Omental fat pad (tissue), 4 donors: ENCODE measurements at places on chromosomes 1 and 21. TPM values are rescaled to one million over a fixed set of nuclear protein-coding genes. Genes with fewer than 3 reads are reported as not detected.

- DNase-seq: no peak
These were observed 43.5 kb downstream of the FBXO2 start for GRCh38 chr1:11610629-11611180.

GRCh38 chr1:244605835-244606370 lies 47.0 kb upstream of the DESI2 start:
- no peak for DNase-seq

DNA sequence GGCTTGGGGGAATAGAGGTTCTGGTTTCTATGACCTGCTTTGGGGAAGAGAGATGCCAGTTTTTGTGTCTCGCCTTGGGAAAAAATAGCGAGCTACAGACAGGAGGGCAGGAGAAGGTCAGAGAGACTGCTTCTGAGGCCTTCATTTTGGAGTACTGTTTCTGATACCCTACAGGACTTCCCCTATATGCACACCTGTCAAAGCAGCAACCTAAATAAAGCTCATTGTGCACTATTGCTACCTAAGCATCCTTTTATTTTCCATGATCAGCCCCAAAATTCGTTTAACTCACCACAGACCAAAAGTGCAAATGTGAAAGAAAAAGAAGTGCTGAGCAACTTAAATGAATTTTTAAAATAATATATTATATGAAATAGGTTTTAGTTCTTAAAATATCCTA lies 145.6 kb upstream of the CHRM3 start:
- DNase-seq: no peak

DNA sequence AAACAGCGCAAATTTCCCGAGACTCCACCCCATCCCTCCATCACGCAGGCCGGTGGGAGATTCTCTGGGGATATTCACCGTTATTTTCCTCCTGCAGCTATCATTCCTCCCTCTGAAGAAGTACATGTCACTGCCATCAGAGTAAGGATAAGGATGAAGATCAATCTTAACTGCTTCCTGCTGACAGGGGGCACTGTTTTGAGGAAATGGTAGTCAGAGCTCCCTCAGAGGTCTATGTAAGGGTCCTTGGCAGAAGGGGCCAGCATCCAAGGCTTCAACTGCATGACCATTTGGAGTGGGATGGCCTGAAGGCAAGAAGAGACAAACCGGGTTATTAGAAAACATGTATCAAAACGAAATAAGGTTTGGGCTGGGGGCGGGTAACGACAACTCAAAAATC lies 111.5 kb downstream of the KCNK1 start:
- DNase-seq: no peak

GRCh38 chr1:57094749-57095148 lies 128.9 kb upstream of the C8B start:
- no peak for DNase-seq

DNA sequence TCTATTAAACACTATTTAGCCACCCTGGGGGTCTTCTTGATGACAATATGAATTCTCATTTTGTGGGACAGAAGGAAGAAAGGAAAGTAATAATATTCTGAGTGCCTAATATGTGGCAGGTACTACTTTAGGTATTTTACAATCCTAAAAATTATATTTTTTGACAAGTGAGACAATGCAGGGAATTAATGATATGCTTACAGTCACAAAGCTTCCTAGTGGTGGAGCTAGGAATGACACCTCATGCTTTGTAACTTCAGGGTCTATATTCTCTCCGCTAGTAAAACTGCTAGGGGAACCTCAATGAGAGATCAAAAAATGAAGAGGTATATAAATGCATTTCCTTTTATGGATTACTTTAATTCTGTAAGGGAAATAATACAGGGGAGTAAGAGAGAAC lies 44.3 kb downstream of the TPR start:
- no peak for DNase-seq

DNA sequence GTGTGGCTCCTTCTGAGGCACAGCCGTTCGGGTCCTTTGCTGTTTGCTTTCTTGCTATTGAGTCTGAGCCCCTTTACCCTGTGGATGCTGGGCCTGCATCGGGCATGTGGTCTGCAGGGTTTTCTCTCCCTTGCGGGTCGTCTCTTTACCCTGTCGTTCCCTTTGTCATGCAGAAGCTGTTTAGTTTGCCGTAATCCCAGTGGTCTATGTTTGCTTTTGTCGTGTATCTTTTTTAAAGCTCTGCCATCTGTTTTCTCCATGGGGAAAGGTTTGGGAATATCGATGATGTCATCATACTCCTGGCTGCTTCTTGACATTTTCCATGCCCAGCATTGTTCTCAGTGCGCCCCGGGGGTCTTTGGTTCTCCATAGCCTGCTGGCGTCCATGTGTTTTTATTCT lies 68.2 kb downstream of the AGPAT3 start:
- no peak for DNase-seq

- no peak for DNase-seq
These were observed 40.5 kb upstream of the SRP9 start for GRCh38 chr1:225737161-225737560.

DNA sequence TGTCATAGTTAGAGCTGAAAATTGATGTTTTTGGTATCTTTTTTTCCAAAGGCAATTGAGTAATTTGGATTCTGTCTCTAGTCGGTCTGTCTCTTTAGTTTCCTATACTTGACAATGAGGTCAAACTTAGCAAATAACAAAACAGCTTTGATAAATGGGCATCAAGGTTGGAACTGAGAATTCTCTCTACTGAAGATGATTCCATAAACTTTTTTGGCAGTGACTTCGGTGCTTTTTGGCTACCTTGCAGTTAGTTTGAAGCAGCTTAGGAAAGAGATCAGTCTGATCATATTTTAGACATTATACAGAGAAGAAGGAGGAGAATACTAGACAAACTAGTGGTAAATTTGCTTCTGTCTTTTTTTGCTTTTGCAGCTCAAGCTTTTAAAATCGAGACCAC lies 559 bp downstream of the VCAM1 start:
- DNase-seq: no peak

DNA sequence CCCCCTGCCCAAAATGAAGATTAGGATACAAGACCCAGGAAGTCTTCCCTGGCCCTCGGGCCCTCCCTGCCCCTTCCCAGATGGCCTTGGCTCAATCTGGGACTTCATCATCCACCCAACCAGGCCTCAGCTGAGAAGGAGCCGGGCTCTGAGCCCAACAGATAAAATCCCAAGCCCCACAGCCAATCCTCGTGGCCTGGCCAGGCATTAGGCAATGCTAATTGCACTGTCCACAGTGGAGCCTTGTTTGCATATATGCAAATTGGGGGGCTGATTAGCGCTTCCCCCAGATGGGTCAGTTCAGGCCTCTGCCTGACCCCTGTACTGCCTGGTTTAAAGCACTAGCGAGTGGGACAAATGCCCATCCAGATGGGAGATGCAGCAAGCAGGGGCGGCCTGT lies 34.9 kb downstream of the IGSF21 start:
- no peak for DNase-seq

DNA sequence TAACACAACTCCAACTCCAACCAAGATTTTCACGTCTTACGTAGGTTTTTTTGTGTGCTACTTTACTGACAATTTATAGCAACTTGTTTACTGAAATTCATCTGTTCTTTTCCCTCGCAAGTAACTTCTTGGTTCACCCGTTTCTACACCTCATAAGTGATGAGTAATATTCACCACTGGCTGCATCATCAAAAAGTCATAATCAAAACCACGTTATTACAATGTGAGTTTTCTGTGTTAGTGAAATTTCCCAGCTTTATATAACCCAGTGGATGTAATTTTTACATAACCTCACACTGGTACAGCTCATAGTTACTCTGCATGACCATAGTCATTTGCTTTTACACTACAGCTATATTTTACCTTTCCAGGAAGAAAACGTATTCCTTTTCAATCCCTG lies 401.1 kb upstream of the LYPLAL1 start:
- no peak for DNase-seq

GRCh38 chr1:198254521-198254920 lies 97.7 kb downstream of the NEK7 start:
- DNase-seq: no peak

DNA sequence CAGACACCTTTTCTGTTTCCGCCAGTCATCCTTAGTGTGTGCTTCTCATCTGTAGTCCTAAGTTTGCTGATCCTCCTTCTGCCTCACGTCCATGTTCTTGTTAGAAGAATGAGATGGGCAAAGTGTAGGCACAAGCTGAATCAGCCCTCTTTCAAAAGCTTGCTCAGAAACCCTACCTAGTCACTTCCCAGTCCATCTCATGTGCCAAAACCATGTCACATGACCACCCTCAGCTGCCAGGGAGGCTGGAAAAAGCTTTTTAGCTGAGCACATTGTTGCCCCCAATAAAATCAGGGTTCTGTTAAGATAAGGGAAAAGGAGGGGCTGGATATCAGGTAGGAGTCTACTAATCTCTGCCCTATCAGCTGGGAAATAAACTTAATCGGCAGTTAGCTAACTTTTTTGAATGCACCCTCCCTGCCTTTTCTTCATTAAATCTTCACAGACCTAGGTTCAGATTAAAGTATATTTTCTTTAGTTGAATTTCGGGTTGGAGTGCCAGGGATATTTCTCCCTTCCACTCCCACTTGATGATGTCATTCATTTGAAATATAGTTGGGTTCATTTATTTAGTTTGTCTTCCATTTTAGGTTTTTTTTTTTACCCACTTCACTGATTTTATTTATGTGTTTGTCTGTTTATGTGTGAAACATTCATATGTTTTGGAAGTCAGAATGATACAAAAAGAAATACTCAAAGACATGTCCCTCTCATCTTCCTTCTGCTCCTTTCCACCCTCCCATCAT lies 129.2 kb downstream of the ROR1 start:
- DNase-seq: no peak

DNA sequence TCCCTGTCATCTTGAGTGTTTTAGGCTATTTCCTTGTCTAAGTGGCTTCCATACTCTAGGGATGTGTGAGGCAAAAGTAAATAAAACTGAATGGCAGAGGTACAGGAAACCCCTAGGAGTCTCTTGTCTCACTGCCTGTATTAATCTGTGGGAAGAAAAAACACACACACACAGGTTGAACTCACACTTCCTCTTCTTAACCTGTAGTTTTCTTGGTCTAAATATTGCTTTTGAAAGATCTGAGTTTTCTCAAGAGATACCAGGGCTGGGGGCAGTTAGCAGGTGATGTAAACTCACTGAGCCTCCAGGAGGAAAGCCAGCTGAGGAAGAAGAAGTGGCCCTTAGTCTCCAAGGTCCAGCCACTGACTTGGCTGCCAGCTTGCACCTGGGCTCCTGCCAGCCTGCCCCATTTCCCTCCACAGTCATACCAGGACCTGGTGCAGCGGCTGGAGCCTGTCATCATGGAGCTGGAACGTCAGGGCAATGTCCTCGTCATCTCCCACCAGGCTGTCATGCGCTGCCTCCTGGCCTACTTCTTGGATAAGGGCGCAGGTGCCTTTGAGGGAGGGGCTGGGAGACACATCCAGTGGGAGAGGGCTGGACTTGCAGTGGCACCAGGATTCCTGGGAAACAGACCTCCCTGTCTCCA lies 16.9 kb downstream of the PFKFB2 start:
- no peak for DNase-seq

- DNase-seq: no peak
These were observed 2.5 kb upstream of the CHTOP start for GRCh38 chr1:153631047-153632022.

- DNase-seq: no peak
These were observed 1.5 kb downstream of the ZSCAN20 start for GRCh38 chr1:33473900-33474299.

- DNase-seq: no peak
These were observed 49.7 kb downstream of the SYF2 start for GRCh38 chr1:25182629-25183028.

- DNase-seq: no peak
These were observed at the start of gene FCMR for GRCh38 chr1:206921772-206922265. Gene FCMR (minus strand): TSS chr1:206921941. CDS start chr1:206921854, 87 bp downstream.

DNA sequence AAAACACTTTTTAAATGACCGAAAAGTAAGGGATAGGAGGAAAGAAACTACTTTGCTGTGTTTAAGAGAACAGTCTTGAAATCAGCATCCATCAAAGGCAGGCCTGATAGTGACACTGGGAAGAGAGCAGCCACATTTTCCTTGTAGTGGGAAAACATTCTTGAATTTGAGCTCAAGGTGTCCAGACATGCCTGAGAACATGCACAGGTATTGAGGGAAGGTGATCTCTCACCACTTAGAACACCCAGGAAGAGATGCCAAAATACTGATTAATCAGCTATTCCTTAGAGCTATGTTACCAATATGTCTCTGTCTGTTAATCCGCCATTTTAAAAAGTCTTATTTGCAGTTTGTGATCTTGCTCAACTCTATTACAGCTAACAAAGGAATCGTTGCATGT lies 25.9 kb downstream of the IL12RB2 start:
- DNase-seq: no peak

- no peak for DNase-seq
These were observed 76.4 kb downstream of the ADGRL2 start for GRCh38 chr1:81876901-81877733.

- DNase-seq: no peak
These were observed 12.8 kb upstream of the FOXO6 start for GRCh38 chr1:41348394-41348793.

DNA sequence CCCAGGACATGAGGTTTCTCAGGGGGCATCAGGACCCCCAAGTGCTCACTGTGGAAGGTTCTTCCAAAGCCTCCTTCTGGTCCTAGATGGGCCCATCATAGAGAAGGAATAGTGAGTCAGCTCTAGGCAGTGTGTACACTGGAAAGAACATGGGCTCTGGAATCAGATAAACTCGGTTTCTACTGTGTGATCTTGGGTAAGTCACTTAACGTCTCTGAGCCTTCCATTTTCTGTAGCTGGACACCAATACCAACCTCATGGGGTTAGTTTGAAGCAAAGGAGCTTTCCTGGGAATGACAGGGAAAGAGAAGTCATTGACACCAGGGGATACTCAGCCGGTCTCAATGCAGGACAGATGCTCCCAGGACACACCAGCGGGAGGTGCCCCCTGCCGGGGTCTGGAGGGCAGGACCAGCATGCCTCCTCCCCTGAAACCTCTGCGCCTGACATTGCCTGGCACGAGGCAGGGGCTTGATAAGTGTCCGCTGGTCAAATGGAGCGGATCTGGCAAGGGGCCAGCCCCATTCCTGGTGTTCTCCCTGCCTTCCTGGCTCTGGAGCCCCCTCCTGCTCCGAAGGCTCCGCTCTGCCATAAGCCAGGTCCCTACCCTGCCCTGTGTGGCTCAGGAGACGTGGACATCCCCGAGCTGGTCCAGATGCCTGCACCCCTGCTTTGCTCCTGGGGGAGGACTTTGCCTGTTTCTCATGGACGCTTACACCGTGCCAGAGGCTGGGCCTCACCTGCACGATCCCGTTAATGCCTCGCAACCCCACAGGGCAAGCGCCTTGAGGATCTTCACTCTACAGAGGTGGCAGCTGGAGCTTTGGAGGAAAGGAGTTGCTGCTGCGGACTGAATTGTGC lies 52.8 kb downstream of the EDN2 start:
- DNase-seq: no peak

GRCh38 chr1:106925750-106926149 lies 130.7 kb upstream of the PRMT6 start:
- no peak for DNase-seq

- DNase-seq: no peak
These were observed 107.6 kb downstream of the ETS2 start for GRCh38 chr21:38913120-38913892.

PRAMEF5 gene
- total RNA-seq: not detected

RBP7 gene
- 96.8 TPM for total RNA-seq

PRDM16 gene
- total RNA-seq: 0.19 TPM

DMRTA2 gene
- not detected for total RNA-seq

TBX15 gene
- total RNA-seq: 2.3 TPM

CCDC181 gene
- 0.25 TPM for total RNA-seq

ADAM30 gene
- total RNA-seq: not detected

HPCA gene
- not detected for total RNA-seq

CYP4A11 gene
- total RNA-seq: not detected

ATP1A4 gene
- not detected for total RNA-seq

SNIP1 gene
- 18.8 TPM for total RNA-seq

PIGV gene
- 17.1 TPM for total RNA-seq

TMPRSS3 gene
- 6.5 TPM for total RNA-seq

TMEM200B gene
- total RNA-seq: 8.7 TPM
